ENCODE measurements at places on chromosomes 5 and 9.
A peak's percentile ranks its signal among the peaks of the same experiment; 100 is the strongest.

DNA sequence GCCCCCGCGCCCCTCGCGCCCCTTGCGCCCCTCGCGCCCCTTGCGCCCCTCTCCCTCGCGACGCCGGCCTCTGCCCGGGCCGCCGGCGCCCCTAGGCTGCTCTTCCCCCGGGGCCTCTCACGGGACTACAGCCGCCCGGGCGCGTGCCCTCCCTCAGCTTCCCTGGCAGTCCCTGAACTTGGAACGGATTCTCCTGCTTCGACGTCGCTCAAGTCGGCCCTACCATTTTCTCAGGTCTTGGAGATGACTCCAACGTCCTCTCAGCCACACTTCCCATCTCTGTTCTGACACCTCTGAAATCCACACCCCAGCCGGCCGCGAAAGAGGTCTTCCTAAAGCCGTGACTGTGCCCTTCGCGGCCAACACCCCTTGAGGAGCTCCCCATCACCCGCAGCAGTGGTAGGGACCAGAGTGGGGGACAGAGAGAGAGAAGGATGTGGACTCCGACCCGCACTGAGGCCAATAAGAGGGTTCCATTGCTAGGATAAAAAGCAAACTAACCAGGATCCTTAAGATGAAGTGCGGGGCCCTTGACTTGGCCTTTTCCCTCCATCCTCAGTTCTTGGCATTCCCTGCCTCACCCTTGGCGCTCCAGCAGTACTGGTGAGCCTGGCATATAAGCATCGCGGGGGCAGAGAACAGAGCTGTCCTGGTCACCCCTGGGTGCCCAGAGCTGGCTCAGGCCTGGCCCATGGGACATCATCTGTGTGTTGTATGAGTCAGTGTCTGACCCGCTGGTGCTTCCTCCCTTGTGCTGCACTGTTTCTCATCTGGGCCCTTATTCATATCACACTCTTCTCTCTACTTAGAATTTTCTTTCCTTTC, 38.6 kb upstream of the GARNL3 start:
- DNase-seq = no peak

- no peak for DNase-seq
Measured at GRCh38 chr5:153485641-153486040, 4.8 kb upstream of the GRIA1 start.

DNA sequence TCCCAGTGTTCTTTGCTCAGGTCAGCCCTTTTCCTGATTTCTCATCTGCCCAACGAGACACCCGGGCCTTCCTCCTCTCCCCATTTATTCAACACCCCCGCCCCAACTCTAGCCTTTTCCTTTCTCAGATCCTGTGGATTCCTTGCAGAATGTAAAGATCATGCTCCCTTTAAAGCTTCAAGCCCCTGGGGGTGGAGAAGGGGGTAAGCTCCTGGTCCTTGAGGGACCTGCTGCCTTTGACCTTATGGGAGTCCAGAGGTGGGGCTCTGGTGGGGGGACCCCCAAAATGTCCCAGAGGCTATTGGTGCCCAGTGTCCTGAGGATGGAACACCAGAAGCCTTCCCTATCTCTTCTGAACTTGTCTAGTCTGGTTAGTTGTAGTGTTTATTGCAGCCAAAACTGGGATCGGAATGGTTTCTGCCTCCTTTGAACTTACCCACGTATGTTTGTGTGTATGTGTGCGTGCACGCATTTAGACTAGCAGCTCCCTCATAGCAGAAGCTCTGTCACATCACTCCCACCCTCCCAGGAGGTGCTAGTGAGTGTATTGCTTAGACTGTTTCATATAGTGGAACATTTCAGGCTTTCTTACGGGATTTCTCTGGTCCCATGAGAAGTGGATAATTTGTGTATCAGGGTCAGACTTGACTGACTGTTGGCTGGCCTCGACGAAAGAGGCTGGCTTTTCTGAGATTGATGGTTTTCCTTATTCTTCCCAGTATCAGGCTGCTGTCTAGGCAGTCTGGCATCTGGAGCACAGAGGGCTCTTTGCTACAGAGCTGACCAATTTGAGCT, 1.1 kb downstream of the GALNT10 start:
- peak; percentile 33 for DNase-seq

- DNase-seq = no peak
Measured at GRCh38 chr9:34190996-34191892, 12.4 kb downstream of the UBAP1 start.

DNA sequence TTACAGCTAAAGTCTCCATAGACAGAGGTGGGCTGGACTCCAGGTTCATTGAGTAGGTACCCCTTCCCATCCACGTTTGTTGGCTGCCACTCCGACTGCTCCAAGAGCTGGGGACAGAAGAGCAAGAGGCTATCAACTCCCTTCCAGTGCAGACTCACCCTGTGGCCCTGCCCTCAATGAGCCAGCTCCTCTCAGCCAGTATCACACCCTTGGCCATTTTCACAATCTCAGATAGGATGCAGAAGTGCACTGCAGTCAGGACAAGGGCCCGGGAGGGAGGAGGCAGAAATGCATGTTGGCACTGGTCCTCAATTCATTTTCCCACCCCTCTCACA, 6.2 kb downstream of the IRF1 start:
- no peak for DNase-seq

GRCh38 chr5:142048272-142048671, 35.4 kb upstream of the GNPDA1 start:
- DNase-seq = no peak

GRCh38 chr9:136854842-136855460, 2.8 kb downstream of the MAMDC4 start:
- peak; percentile 34 for DNase-seq

- no peak for DNase-seq
Measured at GRCh38 chr5:14463629-14464028, 118.0 kb upstream of the OTULINL start.

DNA sequence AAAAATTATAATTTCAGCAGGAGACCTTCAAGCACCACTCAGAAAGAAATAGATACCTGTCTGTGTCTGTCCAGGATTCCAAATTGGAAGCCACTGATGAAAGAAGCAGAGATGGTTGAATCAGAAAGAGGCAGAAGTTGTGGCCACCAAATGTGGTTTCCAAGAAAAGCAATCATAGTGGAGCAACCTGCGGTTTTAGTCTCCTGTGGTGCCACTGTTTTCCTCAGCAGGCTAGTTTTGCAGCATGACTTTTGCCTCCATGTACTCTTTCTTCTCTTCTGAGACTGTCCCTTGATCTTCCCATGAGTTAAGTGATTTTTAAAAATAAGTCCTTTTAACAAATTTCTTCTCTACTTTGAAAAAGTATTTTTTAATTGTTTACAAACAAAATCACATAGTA, 535.8 kb downstream of the CYLC2 start:
- DNase-seq = no peak

GRCh38 chr5:77080905-77081304, 6.2 kb downstream of the ZBED3 start:
- DNase-seq = no peak

- DNase-seq = no peak
Measured at GRCh38 chr9:131473198-131473885, 29.4 kb upstream of the POMT1 start.

- DNase-seq = no peak
Measured at GRCh38 chr9:130483371-130483971, 38.7 kb downstream of the ASS1 start.

DNA sequence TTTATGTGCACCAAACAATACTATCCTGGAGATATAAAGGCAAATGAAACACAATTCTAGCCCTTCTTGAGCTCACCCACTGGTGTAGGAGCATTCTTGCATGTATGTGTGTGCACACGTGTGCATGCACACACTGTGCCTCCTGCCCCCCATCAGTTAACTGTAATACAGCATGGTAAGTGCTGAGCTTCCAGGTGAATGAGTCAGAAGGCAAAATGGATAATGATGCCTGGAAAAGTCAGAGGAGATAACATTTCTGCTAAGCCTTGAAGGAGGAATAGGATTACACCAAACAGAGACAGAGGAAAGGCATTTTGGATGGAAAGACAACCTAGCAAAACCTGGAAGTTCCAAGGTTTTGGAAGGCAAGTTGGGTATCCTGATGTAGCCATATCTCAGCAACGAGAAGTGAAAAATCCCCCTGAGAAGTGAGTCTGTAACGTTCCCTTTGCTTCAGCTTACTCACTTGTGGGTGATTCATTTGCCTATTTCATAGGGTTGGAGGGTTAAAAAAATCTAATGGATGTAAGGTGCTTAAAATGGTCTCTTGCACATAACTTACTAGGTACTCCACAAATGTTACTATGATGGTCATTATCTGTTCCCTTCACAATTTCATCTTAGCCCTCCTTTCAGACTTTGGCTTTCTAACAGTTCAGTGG, 101.4 kb upstream of the STC2 start:
- no peak for DNase-seq

GRCh38 chr5:104345222-104346016, 782.8 kb upstream of the NUDT12 start:
- DNase-seq = no peak

DNA sequence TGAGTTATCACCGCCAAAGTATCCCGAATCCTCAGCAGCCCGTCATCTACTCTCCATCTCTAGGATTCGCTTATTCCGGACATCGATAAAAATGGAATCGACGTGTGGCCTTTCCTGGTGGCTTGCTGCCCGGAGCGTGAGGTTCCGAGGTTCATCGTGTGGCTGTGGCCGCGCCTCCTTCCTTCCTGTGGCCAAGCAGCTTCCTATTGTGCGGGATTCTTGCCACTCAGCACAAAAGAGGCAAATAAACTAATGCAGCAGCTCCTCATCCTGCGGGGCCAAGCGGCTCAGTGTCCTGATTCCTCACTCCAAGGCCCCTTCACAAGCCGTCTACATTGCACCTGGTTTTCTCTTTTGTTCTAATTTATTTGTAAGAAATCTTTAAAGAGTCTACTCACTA, 800.9 kb downstream of the CDH9 start:
- no peak for DNase-seq

GRCh38 chr5:80346055-80346454, 26.3 kb downstream of the SPZ1 start:
- no peak for DNase-seq

DNA sequence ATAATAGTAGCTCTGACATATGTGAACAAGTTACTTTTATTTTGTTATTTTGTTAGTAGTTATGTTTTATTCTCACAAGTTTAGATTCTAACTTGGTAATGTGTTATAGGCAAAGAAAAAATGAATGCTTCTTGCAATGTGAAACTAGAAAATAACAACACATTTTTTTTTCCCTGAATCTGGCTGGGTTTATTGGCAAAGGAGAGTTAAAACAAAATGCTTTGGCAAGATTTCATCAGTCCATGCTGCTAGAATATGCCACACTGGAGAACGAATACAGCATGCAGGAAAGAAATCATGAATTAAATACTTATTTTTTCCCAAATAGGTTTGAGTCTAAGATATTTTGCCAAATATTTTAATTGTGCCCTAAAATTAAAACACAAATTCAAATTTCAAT, 1048.1 kb upstream of the ACO1 start:
- DNase-seq = no peak

DNA sequence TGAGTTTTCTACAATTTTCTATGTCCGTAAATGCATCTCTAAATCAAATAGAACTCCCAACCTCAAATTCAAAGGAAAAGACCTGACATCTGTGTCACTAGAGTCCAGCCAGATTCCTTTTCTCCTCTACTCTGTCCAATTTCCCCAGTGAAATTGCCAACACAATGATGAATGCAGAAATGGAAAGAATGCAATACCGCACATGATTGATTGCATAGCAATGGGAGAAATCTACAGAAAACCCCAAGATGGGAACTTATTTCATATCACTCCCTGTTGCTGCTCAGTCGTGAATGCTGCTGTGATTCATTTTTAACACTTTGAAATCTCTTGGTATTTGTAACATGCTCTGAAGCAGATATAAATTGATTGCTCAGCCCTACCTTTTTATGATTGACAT, 355.1 kb upstream of the TUSC1 start:
- no peak for DNase-seq

GRCh38 chr9:86349271-86349670, 4.9 kb downstream of the TUT7 start:
- DNase-seq = no peak

DNA sequence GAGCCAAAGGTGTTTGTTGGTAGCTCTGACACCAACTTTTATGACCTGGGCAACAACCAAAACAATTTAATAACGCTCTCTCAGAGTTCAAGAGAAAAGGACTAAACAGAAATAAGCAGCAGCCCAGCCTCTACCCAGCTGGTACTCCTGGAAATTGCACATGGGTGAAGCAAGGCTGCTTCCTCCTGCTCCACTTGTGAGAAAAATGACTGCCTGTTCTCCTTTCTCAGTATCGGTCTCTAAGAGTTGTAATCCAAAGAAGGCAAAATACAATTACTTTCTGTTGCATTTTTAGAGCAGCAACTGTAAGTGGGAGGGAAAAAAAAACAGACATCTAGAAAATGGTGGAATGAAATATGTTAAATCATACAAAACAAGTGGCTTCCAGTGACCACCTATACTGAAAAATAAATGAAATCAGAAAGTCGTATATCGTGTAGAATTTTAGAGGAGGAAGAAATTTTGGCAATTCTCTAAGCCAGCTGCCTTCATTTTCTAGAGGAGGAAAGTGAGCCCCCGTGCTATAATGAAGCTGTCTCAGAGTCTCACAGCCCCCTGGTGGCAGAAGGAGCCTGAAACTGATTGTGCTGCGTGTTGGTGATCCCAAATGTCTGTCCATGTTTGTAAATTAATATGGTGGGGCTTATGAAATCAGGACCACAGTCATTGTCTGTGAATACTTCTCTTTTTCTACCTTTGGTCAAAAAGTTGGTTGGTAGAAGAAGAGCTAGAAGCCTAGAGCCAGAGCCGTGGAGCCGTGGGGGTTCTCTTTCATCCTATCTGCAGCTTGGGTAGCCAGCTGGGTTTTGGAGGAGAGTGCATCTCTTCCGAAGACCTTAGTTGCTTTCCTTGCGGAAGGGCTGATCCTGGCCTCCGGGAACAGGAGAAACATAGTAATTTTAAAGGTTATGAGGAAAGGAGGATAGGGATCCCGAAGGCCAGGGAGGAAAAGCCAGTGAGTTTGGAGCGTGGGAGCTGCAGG, 139.9 kb downstream of the PIP5K1B start:
- DNase-seq = peak; percentile 35

- no peak for DNase-seq
Measured at GRCh38 chr5:38107096-38107495, 151.3 kb upstream of the EGFLAM start.

DNA sequence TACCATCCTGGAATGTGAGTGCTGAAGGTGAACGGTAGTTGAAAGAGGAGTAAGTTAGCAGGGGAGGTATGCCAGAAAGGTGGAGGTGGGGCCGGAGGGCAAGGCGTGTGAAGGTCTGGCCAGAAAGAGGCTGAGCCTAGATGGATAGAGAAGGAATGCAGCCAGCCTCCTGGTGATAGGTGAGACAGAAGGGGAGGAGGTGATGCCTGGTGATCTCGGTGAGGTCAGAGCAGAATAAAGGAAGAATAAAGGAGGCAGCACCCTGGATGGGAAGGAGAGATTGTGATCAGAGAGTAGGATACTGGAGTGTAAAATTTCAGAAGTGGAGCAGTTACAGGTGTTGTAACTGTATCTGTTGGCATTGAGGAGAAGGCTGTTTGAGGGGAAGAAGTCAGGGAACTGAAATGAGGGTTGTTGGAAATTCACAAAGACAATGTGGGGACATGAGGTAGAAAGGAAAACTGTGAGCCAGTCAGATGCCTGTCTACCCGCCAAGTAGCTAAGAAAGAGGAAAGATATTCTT, 2.0 kb downstream of the GNG10 start:
- DNase-seq = no peak

- DNase-seq = no peak
Measured at GRCh38 chr5:135576075-135576599, 2.7 kb downstream of the CXCL14 start.

GRCh38 chr5:173688703-173689102, 72.3 kb upstream of the BOD1 start:
- DNase-seq = no peak

GRCh38 chr9:76456202-76456926, 2.6 kb upstream of the GCNT1 start:
- DNase-seq = no peak

GRCh38 chr5:154369682-154370081, 76.1 kb upstream of the SAP30L start:
- DNase-seq = no peak
